ENCODE measurements at places on chromosomes 4 and X. TPM values are rescaled to one million over a fixed set of nuclear protein-coding genes. Genes with fewer than 3 reads are reported as not detected.

The ODAPH gene
- not detected for total RNA-seq

The MAGEE2 gene
- not detected for total RNA-seq

The OTC gene
- not detected for total RNA-seq

The DRD5 gene
- not detected for total RNA-seq

The TADA2B gene
- total RNA-seq: 13.7 TPM

The CT47B1 gene
- not detected for total RNA-seq

The THOC2 gene
- total RNA-seq: 95.7 TPM

The SCML1 gene
- 10.2 TPM for total RNA-seq

The SMARCA1 gene
- total RNA-seq: 65.7 TPM

The ANXA3 gene
- total RNA-seq: 4.3 TPM

The ZCCHC12 gene
- total RNA-seq: 0.12 TPM

The GAGE12E gene
- total RNA-seq: not detected

The SSX4 gene
- total RNA-seq: not detected

The KLHL15 gene
- total RNA-seq: 8.9 TPM

The STK26 gene
- 13.6 TPM for total RNA-seq

Measured in uterine smooth muscle cell (primary cell).